SK-N-SH treated with all-trans-retinoic acid at 6 μM for 48 hours (cell line): ENCODE measurements at places on chromosomes 5 and 9.

- ATAC-seq = no peak
Measured at GRCh38 chr9:16002816-16003215, 450.0 kb downstream of the CCDC171 start.

- ATAC-seq = no peak
Measured at GRCh38 chr5:171205375-171205774, 103.7 kb upstream of the TLX3 start.

GRCh38 chr5:39331861-39332381 is 32.4 kb downstream of the C9 start:
- ATAC-seq = no peak

DNA sequence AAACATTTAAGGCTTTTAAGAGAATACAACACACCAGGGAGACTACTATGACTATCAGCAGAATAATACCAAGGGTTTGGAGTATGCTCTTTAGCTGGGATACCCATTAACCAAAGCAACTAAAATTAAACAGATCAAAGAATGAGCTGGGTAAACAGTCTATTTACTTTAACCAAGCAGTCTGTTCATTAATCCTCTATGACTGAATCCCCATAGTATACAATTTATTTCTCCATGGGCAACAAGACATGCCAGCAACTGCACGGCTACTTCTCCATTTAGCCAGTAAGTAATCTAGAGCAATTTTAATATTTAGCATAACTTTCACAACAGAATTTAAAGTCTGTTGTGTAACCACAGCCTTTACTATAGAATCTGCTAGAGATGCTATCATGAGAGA is 77.6 kb downstream of the CDO1 start:
- ATAC-seq = no peak

DNA sequence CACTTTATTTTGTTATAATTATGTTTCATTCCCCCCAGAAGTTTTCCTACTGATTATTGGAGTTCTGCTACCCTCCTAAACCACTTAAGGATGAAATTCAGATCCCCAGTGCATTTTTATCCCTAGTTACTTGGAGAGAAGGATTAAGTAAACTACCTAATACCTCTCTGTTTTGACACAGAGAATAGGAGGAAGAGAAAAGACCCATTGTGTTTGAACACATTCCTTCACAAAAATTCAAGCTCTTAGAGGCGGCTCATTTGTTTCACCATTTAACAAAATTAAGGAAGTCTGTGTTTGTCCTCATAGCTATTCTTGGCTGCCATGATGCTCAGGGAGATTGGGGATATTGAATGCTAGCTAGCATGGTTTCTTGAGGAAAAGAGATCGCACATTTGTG is 492.6 kb downstream of the EBF1 start:
- ATAC-seq = no peak

- no peak for ATAC-seq
Measured at GRCh38 chr9:111836311-111836710, 41.6 kb upstream of the SHOC1 start.

DNA sequence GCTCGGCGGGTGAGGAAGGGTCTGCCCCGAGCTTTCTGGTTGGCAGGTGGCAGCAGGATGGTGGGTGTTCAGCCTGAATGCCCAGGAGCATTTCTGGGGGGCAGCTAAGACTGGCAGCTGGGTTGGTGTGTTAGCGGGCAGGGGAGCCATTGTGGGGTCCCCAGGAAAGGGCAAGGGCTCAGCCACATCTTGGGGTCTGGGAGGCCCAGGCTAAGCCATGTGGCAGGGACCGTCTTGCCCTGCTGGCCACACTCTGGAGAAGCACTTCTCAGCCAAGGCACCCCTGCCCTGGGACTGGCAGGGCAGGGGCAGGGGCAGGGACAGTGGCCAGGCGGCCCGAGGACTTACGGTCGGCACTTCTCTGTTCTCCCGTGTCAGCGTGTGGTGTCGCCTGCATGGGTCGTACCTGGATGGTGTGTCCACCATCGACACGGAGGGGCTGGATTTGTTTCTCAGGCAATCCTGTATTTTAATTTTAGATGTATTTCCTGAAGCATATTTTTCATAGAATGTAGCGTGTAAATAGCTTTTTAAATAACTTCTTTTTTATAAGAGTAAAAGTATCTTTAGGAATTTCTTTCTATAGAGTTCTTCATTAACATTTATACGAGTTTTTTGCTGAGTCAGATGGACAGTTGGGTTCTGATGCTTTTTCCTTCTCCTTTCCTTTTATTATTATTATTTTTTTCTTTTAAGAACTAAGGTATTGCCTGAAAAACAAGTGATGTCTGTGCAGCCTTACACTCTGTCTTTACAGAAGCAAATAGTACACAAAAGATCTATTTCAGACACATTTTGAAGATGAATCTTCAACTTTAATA is 102.0 kb downstream of the PHF2 start:
- no peak for ATAC-seq

DNA sequence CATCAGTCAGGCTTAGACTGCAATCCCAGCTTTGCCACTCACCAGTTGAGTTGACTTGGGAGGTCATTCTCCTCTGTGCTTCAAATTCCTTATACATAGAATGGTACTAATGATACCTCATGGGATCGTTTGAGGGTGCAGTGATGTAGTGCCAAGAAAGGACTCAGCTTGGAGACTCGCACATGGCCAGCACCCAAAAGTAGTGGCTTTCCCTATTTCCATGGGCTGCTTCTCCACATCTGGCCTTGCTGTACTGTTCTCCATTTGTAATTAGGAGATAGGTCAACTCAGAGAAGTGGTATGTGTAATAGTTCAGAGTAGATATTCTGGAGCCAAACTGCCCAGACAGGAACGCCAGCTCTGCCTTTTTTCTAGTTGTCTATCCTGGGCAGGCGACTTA is 5.5 kb downstream of the CCL19 start:
- no peak for ATAC-seq

- ATAC-seq = no peak
Measured at GRCh38 chr5:140328036-140328764, 18.2 kb downstream of the HBEGF start.

- no peak for ATAC-seq
Measured at GRCh38 chr9:115910959-115911358, 242.6 kb upstream of the PAPPA start.

GRCh38 chr5:95087816-95088317 is 197.0 kb downstream of the MCTP1 start:
- ATAC-seq = no peak

GRCh38 chr5:44565902-44566301 is 176.7 kb upstream of the FGF10 start:
- ATAC-seq = no peak

DNA sequence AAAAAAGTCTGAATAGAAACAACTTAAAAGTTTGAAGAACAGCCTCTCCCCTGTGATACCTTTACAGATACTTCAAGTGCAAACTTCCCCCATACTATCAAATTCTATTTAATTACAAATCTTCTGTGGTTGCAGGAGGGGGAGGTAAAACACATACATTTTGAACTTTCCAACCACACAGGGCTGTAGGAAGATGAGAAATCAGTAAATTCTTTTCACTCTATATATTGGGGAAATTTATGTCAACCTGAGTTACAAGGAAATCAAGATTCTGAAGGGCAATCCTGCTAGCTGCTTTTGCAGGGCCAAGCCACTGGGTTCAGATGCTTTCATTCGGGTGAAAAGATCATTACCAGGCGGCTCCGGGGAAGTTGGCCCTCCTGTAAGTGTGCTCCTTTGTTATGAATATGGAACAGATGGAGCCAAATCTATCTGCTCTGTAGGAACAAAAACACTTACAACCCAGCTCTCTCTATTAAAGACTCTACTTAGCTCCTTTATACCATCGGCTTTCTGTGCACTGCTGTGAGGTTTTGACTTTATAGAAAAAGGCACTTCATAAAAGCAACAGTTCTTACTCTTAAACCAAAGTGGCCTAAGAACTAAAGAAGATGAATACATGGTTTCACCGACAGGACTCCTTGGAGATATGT is 269.1 kb downstream of the EFNA5 start:
- ATAC-seq = peak; percentile 34; the same call in 2 of the 3 replicates

DNA sequence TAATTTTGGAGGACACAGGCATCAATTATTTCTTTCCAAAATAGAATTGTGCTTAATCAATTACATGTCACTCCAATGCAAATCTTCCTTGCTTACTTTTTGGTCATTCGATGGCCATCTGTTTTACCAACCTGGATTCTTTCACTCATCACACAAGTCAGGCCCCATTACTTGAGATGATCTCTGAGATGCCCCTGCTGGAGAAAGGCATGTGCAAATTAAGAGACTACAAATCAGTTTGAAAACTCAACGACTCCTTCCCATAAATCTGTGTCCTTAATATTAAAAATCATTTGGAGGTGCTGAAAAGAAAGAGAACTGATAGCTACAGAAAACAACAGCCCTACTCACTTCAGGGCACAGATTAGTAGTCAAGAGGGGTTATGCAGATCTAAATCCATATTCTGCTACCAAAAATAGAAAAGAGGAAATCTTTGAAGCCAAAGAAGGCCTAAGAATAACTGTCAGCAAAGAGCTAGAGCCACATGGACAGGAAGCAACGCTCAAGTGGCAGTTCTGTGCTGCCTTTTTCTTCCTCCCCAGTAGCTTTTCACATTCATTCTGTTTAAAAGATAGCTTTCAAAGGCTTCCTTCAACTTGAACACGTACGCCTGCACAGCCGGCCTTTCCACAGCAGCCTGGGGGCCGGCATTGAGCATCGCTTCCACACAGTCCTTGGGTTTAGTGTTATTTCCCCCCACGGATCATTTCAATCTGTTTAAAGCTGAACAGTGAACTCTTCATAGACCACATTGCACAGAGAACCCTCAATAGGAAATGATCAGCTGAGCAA is 79.3 kb upstream of the MAP3K1 start:
- peak; percentile 36; the same call in 2 of the 3 replicates for ATAC-seq

DNA sequence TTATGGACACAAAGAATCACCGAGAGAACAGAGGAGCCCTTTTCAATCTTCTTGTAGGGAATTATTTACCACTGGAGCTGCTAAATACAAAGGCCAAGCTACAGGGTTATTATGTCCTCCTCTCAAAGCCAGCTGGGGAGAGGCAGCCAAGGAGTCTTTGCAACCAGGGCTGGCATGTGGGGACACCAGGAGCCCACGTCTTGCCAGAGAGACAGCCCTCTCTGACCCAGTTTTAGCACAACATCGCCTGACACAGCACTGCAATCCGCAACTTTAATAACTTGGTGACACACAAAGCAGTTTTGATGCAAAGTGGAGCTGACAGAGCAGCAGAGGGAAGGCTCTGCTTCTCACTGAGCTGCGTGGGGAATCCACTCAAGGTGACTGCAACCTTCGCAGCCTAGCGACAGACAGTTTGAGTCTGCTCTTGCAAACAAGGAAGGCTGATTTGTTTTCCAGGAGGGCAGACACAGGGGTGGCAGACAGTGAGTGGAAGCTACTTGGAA is 33.6 kb downstream of the TLR4 start:
- ATAC-seq = no peak; the same call in 2 of the 3 replicates

- ATAC-seq = no peak
Measured at GRCh38 chr5:16673241-16674201, 56.7 kb upstream of the RETREG1 start.

DNA sequence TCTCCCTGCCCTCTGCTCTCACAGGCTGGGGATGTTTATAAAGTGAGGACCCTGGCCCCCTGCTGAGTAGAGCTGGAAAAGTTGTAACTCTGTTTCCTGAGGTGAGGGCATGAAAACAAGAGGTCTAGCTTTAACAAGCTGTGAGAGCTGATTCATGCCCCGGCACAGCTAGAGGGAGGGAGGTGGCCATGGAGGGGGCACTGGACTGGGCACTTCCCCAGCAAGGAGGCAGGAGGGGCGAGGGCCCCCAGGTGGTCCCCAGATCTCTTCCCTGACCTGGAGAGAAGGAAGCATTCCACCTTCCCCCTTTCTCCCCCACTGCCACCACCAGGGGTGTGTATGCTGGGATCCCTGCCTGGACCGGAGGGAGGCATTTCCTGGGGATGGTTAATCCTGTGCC is at the start of gene MSMP:
Gene MSMP (minus strand): TSS at position 13 of the 400 bp plus-strand sequence. CDS start 147 bp downstream, outside the sequence.
- no peak for ATAC-seq

DNA sequence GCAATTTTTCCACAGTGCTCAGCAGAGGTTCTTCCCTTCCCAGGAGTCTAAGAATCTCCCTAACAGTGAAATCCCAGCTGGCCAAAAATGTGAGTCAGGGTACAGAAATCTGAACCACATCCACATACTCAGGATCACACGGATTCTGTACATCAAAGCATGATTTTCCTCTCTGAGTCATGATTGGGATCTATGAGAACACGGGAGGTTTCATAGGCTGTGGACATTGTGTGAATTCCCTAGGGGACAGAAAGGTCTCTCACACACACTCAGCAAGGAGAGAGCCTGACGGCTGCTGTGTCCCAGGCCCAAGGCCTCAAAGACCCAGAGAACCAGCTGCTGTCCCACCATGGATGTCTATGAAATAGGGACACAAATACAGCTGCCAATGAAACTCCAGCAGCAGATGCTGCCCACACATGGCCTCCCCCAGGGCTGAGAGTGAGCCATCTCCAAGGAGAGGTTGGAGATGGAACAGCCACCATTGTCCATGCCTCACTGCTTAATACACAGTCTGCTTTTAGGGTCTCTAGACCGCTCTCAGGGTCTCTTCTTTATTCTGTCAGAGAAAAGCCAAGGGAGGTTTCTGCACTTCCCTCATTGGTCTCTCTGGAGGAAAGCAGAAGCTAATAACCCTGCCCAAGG is 102.7 kb downstream of the ADAMTS12 start:
- ATAC-seq = peak; percentile 68

- ATAC-seq = no peak
Measured at GRCh38 chr5:117829646-117830045, 1158.7 kb downstream of the DTWD2 start.

DNA sequence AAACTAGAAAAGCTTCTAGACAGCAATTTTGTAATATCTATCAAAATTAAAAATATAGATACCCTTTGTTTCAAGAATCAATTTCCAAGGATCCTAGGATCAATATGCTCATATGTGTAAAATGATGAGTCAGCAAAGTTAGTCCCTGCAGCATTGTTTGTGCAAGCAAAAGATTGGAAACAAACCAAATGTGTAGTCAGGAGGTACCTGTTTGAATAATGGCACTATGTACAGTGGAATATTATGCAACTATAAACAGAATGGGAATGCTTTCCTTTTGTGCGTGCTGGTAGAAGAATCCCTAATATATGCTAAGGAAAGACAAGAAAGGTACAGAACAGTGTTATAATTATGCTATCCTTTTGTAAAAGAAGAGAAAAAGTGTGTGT is 58.5 kb upstream of the PJA2 start:
- no peak for ATAC-seq

- ATAC-seq = no peak
Measured at GRCh38 chr9:76023715-76024195, 133.3 kb downstream of the PCSK5 start.

- ATAC-seq = no peak
Measured at GRCh38 chr5:66854416-66854815, 258.2 kb downstream of the MAST4 start.
